Fibroblast of skin of back (primary cell): ENCODE measurements at places on chromosomes 7 and 10.

- DNase-seq = no peak
Measured at GRCh38 chr7:2880051-2880450, 35.9 kb upstream of the GNA12 start.

DNA sequence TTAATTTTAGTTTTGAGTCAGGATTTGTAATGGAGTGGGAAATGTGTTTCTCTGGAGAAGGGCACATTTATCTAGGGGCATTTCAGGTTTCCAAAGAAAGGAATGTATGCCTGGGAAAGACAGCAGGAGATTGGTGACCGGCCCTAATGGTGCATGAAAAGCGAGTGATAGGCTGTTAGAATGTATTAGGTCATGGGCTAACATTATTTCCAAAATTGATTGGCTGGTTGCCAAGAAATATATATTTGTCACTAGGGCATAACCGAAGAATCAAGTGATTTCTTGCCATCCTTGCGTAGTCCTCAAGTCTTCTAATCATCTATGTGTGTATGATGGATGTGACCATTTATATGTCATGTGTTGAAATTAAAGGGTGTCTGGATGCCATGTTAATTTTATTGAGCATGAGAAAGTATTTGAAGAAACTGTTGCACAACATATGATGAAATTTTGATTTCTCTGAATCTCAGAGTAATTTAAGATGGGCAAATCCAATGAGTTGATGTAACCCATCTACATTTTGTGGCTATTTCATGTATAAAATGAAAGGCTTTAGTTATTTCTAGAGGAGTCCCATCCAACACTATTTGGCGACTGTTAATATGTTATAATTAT is 248.4 kb downstream of the BMPER start:
- DNase-seq = no peak

DNA sequence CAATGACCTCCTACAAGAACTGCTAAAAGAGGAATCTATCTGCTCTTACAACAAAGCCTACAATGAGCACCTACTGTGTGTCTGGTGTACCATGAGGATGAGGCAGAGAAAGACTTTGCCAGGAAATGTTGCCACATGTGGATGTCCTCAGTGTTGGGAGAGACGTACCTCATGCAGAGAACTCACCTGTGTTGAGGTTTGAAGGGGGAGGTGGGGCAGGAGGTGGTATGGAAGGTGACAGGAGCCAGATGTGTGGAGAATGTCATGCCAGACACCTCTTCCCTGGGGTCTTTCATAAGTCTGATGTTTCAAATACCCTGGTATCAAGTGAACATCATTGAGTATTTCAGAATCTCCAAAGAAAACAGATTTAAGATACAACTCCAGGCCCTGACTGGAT is 220.1 kb upstream of the RNF32 start:
- no peak for DNase-seq

DNA sequence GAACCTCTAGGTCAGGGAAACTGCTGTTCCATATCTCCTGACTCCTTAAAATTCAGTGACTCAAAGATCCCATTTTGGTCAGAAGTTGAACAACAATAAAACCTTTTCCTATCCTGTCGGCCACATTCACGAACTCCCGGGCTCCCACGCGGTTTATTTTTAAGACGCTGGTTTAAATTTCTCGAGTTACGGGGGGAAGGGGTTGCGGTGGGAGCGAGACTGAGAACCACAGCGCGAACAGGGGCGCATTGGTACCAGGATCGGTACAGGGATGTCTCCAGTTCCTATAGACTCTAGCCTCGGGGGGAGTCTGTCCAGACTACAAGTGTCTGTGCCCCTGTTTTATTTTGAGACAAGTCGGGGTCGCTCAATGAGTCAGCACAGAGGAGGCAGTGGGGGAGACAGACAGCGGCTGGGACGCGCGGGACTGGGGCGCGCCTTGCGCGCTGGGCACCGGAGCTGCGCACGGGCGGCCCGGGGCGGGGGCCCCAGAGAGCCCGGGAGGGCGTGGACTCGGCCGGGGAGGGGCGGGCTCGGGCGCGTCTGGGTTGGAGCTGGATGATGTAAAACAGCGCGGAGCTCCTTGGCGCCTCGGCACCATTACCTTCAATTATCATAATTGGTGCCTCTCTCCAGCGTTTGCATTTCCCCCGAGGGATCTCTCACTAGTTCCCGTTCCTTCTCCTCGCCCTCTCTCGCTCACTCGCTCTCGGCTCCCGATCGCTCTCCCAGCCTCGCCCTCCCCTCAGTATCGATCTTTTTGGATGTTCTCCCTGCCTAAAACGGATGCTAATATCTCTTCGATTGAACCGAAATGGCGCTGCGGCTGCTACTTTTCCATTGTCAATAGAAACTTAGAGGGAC is 8.7 kb upstream of the BAMBI start:
- peak; percentile 30 for DNase-seq

DNA sequence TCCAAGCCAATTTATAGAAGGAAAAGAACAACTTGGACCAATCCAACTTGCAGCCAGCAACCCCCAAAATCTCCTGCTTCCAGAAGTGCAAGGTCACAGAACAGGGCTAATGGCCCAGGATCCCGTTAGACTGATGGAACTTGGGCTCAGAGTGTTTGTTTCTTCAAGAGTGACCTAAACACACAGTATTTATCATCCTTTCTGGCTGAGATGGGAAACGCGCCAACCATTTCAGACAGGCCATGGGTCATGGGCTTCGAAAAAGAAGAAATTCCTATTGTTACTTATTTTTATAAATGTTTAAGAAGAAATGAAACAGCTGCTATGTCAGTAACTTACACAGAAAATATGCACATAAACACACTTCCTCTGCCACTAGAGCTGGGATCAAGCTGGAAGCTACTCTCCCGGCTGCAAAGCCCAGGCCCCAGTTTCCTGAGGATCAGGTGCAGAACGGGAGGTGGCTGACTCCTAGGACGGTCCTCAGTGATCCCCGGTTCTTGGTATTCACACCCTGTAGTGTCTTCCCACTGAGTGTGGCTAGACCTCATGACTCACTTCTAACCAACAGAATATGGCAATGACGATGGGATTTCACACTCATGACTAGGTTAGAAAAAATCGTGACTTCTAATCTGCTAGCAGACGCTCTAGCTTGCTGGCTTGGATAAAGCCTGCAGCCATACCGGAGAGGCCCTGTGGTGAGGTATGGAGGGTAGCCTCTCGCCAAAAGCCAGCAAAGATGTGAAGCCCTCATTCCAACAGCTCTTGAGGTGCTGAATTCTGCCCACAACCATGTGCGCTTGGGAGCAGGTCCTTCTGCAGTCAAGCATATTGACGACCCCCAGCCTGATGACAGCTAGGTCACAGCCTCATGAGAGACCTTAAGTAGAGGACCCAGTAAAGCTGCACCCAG is 60.2 kb downstream of the CHST15 start:
- DNase-seq = peak; percentile 62

DNA sequence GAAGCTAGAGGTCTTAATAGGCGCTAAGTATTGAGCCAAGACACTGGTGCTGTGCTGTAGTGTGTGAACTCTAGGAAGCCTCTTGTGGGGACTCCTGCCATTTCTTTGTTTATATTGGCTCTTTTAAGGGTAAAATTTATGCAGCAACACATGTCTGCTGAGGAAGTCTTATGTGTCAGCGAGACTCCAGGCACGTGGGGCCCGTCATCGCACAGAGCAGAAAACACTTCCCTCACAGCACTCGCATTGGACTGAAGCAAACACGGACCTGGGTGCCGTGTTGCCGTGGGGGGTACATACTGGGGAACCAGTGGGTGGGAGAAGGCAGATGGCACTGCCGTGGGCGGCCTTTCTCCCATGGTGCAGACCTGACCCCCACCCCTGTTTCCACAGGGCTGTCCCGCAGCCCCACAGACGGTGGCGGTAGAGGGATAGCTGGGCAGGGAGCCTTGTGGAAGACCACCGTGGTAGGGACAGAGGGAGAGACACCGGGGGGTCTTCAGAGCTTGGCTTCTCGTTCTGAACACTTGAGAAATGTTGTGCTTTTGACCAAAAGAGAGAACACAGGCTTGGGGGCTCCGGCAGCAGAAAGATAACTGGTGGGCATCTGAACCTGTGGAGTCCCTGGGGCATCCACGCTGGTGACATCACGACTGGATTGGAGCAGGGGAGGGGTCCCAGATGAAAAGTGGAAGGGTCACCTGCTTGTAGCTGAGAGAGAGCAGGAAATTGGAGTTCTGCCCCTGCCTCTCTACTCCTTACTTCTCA is 284.7 kb upstream of the SHH start:
- DNase-seq = peak; percentile 2

DNA sequence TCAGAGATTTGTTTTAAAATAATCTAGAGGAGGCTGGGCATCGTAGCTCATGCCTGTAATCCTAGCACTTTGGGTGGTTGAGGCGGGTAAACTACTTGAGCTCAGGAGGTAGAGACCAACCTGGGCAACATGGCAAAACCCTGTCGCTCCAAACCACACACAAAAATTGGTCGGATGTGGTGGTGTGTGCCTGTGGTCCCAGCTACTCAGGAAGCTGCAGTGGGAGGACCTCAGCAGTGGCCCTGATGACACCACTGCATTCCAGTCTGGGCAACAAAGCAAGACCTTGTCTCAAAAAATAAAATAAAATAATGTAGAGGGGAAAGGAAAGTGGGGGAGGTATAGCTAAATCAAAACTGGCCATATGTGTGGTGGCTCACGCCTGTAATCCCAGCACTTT is 13.9 kb upstream of the PPP3CB start:
- no peak for DNase-seq

DNA sequence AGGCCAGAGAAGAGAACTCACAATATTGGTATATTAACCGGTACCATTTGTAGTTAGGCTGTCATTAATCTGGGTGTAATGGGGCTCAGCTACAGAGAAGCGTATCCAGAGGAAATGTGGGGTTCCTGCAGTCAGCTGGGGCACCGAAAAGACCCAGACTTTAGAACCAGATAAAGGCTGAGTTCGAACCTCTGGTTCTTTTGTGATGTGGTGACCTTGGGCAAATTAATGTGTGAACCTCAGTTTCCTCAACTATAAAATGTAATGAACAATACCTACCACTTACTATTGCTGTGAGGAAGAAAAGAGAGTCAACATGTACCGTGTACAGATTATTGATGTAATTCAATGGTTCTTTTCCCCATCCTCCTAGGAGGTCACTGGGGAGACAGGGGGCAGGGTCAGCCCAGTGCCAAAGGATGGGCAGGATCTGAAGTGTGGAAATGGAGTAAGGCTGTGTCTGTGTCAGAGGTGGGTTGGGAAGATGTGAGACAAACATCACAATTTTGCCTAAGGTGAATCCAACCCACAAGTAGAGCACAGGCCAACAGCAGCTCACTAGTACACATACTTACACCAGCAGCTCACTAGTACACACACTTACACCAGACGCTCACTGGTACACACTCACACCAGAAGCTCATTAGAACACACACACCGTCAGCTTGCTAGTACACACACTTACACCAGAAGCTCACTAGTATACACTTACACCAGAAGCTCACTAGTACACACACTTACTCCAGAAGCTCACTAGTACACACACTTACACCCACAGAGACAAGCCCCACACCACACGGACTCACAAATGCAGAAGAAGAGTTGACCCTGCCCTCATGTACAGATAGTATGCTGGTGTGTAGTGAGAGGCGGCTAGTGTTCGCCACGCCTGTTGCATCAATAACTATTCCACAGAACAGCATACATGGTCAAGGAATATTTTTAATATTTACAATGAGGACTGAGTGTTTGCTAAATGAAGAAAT is 28.0 kb downstream of the PRSS2 start:
- no peak for DNase-seq

DNA sequence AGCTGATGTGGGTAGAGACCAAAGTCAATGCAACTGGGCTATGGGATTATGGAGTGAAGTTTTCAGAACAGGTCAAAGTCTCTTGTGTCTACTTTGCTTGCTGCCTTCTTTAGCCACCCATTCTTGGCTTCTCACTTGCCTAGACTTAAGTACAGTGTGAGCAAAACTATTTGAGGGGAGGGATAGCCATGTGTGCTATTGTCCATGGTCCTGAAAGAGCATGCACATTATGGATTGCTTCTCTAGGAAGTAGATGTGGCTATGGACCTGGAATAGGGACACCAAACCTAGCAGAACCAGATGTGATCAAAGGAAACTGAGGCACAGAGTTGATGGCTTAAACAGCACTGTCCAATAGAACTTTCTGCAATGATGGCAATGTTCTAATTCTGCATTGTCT is 81.9 kb upstream of the ZNF800 start:
- DNase-seq = peak; percentile 17

DNA sequence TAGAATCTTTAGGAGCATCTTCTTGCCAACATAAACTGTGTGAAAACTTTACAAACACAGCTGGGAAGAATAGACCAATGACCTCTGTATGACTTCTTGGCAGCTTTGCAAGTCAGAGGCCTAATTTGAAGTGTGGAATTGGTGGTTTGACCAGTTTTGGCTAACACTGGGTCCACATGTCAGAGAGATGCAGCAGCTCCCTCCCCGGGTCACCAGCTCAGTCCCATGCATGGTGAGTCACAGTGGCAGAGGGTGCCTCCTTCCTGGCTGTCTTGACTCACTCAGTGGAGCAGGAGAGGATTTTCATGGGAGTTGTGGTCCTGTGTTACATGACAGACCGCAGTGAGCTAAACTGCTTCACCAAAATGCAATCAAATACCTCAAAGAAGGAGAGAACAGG is 8.2 kb upstream of the STARD3NL start:
- DNase-seq = peak; percentile 78

- no peak for DNase-seq
Measured at GRCh38 chr10:8033812-8034465, 20.5 kb upstream of the GATA3 start.

DNA sequence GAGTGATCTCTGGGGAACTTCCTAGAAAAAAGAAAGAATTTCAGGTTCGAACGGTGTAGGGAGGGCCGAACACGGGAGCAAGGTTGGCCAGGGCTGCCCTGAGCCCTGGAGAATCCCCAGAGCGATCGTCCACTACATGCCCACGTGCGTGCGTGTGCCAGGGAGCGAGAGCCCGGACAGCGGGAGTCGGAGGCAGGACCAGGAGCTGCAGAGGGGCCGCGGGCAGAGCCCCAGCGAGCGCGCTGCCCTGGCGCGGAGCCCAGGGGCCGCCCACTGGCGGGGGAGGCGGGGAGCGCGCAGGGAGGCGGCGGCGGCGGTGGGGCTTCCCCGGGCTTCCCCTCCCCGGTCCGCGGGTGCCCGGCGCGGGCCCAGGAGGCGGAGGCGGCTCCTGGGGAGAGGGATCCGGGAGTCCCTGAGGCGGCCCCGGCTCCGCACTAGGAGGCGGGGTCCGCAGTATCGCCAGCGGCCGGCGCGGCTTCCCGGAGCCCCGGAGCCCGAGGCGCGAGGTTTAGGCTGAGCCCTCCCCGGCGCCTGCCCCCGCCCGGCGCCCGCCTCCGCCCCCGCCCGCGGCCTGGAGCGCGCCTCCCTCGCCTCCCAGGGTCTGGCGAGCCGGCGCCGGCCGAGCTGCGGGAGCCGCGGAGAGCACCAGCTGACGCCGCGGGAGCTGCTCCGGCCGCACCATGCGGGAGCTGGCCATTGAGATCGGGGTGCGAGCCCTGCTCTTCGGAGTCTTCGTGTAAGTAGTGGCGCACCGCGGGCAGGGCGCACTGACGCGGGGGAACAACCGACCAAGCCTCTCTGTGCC is at the start of gene PLPP4:
PLPP4 (plus strand) TSS at position 602 of the 805 bp plus-strand sequence; CDS start at position 681, 79 bp downstream.
- peak; percentile 48 for DNase-seq

- no peak for DNase-seq
Measured at GRCh38 chr7:122315507-122316466, 11.2 kb upstream of the FEZF1 start.

- no peak for DNase-seq
Measured at GRCh38 chr7:51128545-51129435, 187.8 kb downstream of the COBL start.
